Stimulated activated CD4-positive, alpha-beta T cell treated with anti-CD3 and anti-CD28 coated beads, TNF-alpha, amount 100 ng/mL, for 24 hours (primary cell): ENCODE measurements at places on chromosomes 11 and 22.

- no peak for DNase-seq
Measured at GRCh38 chr11:31160504-31161422, 208.8 kb downstream of the DCDC1 start.

GRCh38 chr11:92439133-92439532 is 214.5 kb downstream of the FAT3 start:
- DNase-seq: no peak

DNA sequence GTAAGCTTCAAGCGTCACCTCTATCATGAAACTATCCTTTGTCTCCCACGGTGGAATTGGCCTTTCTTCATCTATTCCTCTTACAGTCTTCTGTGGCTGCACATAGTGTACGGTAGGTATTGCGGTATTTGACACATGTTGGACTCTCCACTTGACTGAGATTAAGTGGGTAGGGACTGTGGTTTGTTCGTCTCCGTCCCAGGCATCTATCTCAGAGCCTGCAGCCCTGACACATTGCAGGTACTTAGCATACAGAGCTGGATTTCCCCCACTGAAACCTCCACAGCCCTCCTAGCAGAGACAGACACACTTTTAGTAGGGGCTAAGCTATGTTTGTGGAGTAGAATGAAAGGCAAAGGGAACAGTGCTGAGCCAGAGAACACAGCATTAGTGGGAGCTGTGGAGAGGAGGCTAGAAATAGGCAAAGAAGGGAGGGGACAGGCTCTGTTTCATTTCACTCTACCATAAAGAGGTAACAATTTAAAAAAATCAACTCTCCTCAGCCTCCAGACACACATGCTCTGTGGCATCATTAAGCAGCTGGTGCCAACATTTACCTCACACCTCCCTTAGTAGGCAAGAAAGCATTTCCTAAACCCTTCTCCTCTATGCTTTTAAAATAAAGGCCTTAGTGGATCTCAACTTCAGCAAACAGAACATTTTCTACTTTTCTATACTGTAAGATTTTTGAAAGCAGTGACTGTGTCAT is 277.5 kb downstream of the KIRREL3 start:
- DNase-seq: no peak

GRCh38 chr22:36900880-36901279 is 12.5 kb upstream of the CSF2RB start:
- DNase-seq: no peak

GRCh38 chr22:39520226-39521105 is at the start of gene ATF4:
TSS of gene ATF4 (plus strand) at chr22:39520562. CDS start at chr22:39521446, 884 bp downstream.
- peak; percentile 80 for DNase-seq

DNA sequence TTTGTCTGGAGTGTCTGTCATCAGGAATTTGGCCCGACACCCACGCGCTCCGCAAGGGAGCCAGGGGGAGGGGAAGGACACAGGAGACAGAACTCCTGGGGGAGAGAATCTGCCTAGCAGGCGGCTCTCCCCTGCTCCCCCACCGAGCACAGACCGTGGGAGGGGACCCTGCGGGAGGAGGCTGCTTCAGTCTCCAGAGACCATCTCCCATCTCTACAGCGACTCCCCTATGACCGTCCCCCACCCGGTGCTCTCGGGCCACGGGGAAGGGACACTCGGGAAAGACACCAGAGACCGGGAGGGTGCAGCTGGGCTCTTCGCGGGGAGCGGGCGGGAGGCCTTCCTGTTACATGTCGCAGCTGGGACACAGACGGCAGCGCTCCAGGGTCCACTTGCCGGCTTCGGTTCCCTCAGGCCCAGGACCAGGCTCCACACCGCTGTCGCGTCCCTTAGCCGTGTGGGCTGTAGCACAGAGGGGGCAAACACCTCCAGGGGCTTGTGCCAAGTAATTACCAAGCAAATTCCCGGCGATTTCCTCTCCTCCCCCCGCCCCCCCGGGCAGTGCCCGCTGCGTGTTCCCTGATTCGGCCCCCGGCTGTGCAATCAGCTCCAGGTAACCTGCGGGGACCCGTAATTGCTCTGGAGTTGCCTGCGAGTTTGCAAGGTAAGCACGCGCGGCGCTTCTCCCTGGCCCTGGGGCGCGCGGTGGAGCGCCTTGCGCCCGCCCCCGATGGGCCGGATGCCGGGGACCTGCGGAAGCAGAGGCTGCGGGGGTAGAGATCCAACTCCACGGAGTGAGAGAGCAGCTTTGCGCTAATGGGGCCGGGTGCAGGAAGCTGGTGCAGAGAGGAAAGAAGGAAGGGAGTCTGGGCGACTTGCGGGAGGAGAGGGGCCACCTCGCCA is 155.1 kb upstream of the CADM1 start:
- no peak for DNase-seq

GRCh38 chr11:85682330-85683305 is 3.4 kb downstream of the CCDC89 start:
- DNase-seq: peak; percentile 47

DNA sequence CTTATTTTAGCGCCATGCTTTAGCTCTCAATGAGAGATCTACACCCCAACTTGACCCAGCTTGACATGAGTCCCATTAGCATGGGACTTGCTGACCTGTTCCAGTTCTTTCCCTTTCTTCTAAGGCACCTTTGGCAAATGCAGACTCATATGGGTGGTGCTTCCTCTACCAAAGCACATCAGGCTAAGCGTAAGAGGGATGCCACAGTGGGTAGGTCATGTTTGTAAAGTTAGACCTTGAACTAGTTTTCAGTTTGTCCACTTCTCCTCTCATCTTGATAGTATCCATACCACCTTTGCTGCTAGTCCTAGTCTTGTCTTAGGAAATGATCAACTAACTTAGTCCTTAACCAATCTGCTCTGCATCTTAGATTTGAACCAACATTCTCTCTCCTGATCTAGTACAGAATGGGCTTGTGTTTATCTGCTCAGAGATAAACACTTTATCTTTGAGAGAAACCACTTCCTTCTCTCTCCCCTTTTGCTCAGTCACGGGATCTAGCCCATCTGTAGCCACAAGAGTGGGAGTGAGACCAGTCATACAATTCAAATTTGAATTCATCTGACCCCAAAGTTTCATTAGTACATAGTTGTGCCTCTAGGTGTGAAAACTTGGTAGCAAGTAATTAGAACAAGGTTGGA is 72.1 kb upstream of the CD44 start:
- DNase-seq: no peak

DNA sequence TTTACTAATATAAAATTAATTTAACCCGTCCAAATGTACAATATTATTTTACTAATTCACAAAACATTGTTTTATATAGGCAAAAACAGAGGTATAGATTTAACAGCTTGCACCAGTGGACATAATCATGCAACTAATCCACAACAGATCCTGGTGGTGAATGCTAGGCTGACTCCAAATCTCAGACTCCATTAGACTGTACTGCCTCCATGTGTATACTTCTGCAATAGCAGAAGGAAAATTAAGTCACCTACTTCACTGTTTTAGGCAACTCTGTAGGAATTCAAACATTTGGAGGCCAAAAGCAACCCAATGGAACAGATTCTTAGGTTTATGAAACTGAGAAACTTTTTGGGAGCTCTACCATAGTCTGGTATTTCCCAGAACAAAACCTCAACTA is 30.0 kb upstream of the RAB39A start:
- no peak for DNase-seq

DNA sequence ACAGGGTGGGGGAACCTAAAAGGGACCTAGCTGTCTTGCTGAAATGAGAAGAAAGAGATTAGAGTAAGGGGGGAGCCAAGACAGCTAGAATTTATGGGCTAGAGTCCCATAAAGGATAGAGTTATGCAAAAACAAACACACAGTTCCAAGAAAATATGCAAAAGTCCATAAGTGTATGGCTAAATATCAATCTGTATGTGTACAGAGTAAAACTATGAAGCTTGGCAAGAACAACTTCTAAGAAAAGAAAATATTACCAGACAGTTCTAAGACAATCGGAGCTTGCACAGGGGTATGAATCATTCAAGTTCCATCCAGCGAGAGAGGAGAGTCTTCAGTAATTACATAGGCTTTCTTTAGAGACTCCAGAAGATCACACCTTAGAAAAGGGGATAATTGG is 41.8 kb downstream of the GDPD4 start:
- no peak for DNase-seq

DNA sequence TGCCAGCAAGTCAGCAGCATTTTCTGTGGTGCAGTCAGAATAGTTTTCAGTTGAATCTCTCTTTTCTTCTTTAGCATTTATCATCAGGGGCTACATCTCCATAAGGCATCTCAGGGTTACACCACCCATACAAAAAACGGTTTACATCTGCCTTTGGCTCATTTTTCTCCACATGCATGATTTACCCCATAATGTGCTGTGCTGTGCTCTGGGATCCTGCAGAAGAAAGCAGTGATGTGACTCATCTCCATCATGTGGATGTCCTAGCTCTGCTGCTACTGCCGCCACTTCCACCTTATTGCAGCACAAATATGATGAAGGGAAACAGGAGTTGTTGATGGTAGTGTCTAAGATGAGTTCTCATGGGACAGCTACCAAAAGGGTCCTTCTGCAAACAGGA is 30.0 kb upstream of the CCDC179 start:
- DNase-seq: no peak

- no peak for DNase-seq
Measured at GRCh38 chr11:39975091-39975490, 1484.4 kb downstream of the LRRC4C start.

DNA sequence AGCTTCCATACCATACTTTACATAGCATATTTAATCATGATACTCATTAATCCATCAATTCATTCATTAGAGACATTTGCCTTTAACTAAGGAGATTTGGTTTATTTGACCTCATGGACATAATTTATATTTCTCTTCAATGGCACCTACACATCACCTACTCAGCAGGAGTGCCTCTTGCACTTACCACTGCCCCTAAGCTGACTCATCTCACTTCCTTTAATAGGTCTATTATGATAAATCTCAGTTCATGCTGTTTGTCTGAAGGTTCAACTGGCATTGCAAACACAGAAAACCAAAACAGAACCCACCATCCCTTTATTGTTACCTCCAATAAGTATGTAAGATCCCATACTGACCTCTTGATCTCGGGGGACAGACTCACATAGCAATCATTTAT is 186.7 kb downstream of the LUZP2 start:
- no peak for DNase-seq

DNA sequence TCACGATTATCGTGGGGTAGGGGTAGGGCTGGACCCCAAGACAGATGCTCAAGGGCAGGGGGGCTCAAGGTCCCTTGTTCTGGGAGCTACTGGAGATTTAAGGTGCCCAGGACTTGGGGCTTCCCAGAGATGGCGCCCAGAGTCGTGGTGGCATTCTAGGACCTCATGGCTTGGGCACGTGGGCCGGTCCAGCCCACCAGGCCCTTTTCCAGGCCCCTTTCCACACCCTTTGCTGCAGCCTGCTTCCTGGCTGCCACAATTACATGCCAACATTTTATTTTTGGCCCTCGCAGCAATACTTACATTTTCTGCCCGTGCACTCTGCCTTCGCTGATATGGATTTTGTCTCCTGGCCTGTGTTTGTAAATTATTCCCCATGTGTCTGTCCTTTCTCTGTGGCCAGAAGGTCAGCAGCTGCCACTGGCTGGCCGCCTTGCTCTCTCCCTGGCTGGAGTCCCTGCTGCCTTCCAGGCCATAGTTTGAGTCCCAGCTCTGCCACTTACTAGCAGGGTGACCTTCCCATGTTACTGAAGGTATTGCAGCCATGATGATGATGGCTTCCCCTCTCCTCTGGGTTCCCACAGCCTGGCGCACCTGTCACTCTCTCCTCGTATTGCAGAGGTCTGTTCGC is 11.2 kb downstream of the MB start:
- no peak for DNase-seq

DNA sequence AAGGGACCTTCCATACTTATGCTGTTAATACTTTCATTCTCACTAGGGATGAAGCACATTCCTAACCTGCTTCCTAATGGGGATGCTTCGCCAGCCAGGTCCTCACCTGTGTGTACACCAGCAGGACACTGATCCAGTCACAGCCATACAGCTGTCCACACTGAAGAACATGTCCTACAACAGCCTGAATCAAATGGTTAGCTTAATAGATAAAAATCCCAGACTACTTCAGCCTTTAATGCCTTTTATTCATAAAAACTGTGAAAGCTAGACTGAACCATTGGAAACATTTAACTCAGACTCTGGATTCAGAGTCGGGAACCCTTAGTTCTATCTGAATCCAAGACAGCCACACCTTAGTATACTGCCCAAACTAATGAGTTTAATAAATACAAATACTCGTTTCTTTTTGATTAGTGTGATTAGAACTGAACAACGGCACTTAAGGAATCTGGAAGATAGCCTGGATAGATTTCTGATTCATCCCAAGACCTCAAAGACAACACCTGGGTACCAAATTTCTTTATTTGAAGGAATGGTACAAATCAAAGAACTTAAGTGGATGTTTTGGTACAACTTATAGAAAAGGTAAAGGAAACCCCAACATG is 3.3 kb downstream of the FTH1 start:
- no peak for DNase-seq

DNA sequence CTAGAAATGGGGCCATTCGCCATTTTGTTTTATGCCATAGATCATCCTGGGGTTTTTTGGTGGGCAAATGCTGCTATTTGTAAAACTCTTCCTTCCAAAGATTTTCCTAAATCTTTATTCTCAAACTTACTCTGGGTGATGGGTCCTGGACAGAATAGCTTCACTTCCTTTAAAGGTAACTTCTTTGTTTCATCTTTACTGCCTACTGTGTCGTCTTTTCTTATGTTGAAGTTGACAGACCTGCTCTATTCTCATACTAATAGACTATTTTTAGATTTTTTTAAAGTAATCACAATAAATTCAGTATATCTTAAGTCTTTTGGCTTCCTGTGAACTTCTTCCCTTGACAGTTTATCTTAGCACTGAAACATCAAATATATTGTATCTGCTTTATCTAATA is 98.6 kb downstream of the YAP1 start:
- DNase-seq: no peak

DNA sequence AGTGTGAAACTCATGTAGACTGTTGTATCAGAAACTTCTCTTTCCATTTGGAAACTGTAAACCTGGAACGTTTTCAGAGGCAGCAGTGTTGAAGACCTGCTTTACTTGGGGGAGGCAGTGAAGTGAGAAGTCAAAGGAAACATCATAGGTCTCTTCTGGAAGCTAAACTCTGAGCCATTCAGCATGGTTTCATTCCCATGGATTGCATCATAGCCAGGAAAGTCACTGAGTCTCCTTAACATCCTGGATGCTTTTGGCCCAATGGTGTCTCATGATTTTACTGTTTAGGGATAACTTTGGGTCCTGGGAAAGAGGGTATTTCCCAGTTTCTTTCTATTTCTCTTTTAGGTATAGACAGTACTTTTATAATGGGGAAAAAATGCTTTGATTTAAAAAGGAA is 153.2 kb upstream of the E2F8 start:
- no peak for DNase-seq

GRCh38 chr22:22836635-22837034 is 51.0 kb upstream of the IGLL5 start:
- DNase-seq: no peak

DNA sequence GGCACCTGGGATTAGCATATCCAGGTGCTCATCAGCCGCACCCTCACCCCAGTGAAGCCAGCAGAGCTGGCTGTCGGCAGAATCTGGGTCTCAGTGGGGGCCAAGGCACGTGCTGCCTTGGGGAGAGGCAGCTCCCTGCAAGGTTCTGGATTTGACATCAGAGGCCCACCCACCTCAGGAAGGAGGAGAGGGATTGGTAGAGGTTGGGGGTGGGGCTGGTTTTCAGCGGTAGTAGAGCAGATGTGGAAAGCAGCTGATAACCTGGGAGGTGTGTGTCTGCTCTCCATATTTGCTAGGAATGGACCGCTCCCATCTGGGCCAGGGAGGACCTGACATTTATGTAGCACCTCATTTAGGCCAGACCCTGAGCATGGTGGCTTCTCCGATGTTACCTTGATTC is 147.5 kb downstream of the GRIK4 start:
- no peak for DNase-seq

GRCh38 chr22:27825174-27825573 is 23.6 kb upstream of the MN1 start:
- no peak for DNase-seq

GRCh38 chr11:65802841-65803240 is 16.0 kb downstream of the OVOL1 start:
- no peak for DNase-seq
